Glomerular endothelial cell (primary cell): ENCODE measurements at places on chromosomes 4 and X. TPM values are rescaled to one million over a fixed set of nuclear protein-coding genes. Genes with fewer than 3 reads are reported as not detected.

The FAM193A gene
- total RNA-seq, result 20.8 and 26.1 TPM in 2 replicates

The ABCE1 gene
- 120 and 123 TPM in 2 replicates for total RNA-seq

The TXK gene
- total RNA-seq, result 0.18 and 0.87 TPM in 2 replicates

The NKX3-2 gene
- total RNA-seq, result not detected in 2 replicates

The MAGED1 gene
- total RNA-seq, result 215 and 249 TPM in 2 replicates

The NEXMIF gene
- under 0.01 TPM in 1 of 2 replicates, not detected in the other for total RNA-seq

The CLDN22 gene
- total RNA-seq, result not detected in 2 replicates

The TMEM47 gene
- 25.0 and 25.2 TPM in 2 replicates for total RNA-seq

DNA sequence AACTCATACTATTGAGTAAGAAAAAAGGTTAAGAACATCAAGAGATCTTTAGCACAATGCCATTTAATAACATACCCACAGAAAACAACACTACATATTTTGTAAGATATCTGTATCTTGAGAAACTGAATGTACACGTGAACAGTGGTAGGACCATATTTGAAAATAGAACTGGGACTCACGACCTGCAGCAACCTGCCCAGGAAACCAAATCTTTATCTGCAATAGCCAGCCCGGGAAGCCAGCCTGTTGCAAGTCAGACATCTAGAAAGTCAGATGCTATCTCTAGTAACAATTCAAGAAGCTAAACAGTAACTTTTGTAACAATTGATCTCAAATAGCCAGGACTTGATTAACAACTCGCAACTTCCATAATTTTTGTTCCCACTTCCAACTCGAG, 52.6 kb upstream of the SOD3 start:
- no peak for DNase-seq

- no peak for DNase-seq
Observed at GRCh38 chr4:82044141-82044993, 329.4 kb downstream of the HNRNPD start.

- DNase-seq, result no peak
Observed at GRCh38 chr4:9929111-9929510, 92.2 kb downstream of the SLC2A9 start.

DNA sequence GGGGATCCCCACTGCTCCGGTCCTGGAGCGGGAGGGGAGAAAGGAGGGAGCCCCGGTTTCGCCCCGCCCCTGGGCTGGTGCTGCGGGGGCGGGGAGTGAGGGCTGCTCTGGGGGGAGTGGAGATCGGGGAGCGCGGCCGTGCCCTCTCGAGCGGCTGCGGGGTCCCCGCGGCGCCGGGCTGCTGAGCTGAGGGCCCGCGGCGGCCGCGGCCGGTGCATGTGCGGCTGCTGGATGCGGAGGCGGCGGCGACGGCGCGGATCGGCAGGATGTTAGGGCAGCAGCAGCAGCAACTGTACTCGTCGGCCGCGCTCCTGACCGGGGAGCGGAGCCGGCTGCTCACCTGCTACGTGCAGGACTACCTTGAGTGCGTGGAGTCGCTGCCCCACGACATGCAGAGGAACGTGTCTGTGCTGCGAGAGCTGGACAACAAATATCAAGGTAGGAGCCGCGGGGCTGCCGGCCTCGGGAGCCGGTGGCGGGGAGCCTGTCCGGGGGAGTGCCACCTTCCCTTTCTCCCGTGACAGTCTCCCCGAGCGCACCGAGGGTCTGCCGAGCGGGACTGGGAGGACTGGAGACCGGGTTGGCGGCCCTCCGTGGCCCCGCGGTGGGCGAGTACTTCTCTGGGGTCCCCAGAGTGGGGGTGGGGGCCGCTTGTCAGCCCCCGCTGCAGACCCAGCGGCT, at the start of gene ING2:
Gene ING2 (plus strand): TSS at position 129 of the 681 bp plus-strand sequence. CDS start 138 bp downstream, at position 267.
- DNase-seq, result no peak

DNA sequence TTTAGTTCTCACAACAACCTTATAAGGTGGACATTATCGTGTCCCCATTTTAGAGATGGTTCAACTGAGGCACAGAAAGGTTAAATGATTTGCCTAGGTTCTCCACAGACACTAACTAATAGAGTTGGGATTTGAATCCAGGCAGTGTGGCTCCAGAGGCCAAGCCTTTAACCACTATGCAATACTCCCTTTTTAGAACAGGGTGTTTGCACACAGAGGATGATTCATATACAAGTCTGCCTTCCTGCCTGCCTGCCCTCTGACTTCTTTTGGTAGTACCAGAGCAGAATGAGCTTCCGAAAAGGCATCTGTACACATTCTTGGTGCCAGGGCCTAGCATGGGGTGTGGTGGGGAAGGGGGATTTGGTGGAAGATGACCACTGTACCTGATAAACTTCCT, 150.8 kb upstream of the ARHGEF9 start:
- DNase-seq, result no peak

DNA sequence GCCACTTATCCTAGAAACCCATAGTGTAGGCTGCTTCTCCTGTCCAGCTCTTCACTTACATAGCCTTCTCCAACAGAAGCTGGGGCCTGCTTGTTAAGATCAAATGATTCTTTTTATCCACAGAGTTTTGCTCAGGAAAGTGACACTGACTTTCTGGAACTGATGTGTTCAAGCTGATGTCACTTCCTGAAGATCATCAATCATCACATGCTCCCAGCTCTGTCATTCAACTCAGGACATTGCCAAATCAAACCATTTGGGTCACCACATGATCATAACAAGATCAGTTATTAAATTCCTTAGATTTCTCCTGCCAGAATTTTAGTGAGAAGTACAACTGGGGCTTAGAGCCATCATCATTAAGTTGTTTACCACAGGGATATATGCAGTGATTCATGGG, 39.4 kb downstream of the GLRA3 start:
- no peak for DNase-seq

DNA sequence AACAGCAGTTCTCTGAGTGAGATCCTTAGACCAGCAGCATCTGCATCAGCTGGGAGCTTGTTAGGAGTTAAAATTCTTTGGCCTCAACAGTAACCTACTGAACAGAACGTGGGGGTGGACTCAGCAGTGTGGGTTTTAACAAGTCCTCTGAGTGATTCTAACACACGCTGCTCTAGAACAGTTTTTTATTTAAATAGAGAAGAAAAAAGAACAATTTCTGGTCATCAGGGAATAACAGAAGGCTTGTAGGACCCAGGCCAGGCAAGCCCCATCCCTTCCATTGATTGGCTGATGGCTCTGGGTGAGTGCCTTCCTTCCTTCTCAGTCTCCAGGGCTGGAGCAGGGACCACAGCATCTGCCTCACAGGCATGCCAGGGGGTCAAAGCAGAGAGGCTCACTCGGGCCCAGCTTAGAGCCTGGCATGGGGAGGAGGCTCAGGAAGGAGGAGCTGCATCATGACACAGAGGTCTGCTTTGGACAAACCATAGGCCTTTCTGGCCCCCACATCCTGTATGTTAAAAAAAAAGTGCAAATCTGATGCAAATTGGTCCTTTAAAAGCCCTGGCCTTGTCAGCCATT, 56.7 kb downstream of the JAKMIP1 start:
- DNase-seq, result no peak

GRCh38 chrX:3161681-3162080, 120.4 kb downstream of the ARSF start:
- no peak for DNase-seq

- DNase-seq, result no peak
Observed at GRCh38 chrX:34848281-34848680, 94.3 kb upstream of the FAM47B start.

GRCh38 chrX:121864561-121864960, 817.2 kb downstream of the GLUD2 start:
- DNase-seq, result no peak

- no peak for DNase-seq
Observed at GRCh38 chr4:163171590-163171989, 4.9 kb upstream of the NAF1 start.

- peak; percentile 23 for DNase-seq
Observed at GRCh38 chr4:95155759-95156451, 392.9 kb downstream of the UNC5C start.

GRCh38 chr4:35493977-35494376, 750.3 kb downstream of the ARAP2 start:
- DNase-seq, result no peak

GRCh38 chr4:160450876-160451275, 1348.0 kb downstream of the RAPGEF2 start:
- no peak for DNase-seq

DNA sequence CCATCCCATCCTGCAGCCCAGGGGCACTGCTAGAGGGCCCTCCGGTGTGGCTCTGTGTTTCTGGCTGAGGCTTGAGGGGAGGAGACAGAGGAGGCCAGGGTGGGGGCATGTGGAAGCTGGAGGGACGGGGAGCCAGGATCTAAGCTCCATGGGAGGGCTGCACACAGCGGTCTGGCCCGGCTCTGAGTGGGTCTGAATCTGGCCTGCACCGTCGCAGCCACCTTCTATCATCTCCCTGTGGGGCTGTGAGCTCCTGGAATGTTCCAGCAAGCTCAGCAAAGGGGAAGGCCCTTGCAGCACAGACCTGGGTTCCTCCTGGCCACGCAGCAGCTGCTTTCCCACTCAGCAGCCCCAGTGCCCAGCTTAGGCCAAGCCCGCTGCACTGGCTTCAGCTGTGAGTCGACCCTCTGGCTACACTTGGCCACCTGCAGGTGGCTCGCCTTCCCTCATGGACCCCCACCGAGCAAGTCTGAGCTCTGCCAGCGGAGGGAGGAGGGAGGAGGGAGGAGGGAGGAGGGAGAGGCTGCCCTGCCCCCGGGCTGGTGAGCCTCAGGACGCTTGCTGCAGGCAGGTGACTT, 5.3 kb downstream of the NKX1-1 start:
- DNase-seq, result no peak

DNA sequence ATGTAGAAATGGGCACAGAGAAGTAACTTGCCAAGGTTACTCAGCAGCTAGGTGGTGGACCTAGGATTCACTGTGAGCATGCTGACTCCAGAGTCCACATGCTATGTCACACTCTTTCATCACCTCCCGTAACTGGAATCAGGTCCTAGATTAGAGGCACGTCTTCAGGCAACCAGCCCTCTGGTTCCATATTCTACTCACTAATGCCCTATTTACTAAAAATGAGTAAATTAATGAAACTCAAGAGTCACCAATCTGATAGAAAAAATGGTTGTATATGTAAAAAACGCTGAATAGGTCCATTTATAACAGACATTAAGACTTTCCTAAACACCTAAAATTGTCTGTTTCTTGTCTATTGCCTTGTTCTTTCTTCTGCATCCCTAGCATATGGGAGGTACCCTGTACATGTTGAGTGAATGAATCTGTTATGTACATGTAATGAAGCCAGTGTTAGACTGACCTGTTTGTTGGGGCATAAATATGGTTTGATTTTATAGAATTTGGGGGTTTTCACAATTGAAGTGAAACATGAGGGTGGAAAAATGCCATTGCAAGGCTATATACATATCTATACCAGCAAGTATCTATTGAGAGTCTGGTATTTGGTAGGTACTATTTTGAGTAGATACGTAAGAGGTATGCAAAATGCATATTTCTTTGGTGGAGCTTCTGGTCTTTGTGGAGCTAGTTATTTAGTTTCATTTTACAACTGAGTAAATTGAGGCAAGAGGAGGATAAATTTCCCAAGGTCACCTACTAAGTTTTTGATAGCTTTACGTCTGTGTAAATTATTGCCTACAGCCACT, 7.5 kb upstream of the RUFY3 start:
- DNase-seq, result no peak

DNA sequence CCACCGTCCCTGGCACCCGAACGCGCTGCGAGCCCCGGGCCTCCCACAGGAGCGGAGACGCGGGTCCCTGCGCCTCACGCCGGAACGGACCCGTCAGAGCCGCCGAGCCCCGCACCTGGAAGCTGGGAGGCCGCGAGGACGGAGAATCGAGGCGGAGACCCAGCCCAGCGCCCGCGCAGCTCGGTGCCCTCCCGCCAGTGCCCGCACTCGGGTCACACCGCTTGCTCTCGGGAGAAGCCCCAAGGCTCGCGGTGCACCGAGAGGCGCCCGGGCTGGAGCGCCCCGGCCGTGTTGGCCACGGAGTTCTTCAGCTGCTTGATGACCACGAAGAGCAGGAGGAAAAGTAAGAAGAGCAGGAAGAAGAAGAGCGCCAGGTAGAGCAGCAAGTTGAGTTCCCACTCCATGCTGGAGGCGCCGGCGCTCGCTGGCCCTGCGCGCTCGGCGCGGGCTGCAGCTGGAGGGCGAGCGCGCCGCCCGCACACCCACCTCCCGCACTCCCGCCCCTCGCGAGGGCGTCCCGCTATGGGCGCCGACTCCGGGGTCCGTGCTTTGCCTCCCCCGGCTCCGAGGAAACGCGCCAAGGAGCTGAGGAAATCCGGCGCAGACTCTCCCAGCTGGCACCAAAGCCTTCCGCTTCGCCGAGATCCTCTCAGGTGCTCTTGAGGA, at the start of gene SMIM43:
Gene SMIM43 (minus strand): TSS at position 463 of the 666 bp plus-strand sequence. CDS start 59 bp downstream, at position 404.
- DNase-seq, result no peak

DNA sequence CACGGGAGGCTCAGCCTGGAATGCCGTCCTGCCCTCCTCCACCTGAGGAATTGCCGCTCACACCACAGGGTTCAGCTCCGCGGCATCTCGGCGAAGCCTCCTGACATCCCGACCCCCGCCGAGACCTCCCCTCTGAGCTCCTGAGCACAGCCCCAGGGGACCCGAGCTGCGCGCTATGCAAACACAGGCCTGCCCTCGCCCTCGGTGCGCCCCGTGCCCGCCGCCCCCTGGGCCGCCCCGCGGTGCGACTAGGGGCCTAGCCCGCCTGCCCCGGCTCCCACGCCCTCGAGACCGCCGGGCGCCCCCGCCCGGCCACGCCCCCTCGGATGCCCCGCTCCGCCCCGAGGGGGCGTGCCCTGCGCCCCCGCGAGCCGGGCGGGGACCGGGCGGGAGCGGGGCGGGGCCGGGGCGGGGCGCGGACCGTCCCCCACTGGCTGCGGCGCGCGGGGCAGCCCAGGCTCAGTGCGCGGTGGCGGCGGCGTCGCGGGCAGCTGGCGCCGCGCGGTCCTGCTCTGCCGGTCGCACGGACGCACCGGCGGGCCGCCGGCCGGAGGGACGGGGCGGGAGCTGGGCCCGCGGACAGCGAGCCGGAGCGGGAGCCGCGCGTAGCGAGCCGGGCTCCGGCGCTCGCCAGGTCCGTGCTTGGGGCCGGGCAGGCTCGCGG, at the start of gene FGFR3:
Gene FGFR3 (plus strand): TSS at position 462 of the 664 bp plus-strand sequence. CDS start 642 bp downstream, outside the sequence.
- DNase-seq, result no peak

- no peak for DNase-seq
Observed at GRCh38 chr4:135838889-135839288, 1637.3 kb upstream of the PABPC4L start.

- no peak for DNase-seq
Observed at GRCh38 chrX:56812515-56813105, 83.6 kb downstream of the NBDY start.

DNA sequence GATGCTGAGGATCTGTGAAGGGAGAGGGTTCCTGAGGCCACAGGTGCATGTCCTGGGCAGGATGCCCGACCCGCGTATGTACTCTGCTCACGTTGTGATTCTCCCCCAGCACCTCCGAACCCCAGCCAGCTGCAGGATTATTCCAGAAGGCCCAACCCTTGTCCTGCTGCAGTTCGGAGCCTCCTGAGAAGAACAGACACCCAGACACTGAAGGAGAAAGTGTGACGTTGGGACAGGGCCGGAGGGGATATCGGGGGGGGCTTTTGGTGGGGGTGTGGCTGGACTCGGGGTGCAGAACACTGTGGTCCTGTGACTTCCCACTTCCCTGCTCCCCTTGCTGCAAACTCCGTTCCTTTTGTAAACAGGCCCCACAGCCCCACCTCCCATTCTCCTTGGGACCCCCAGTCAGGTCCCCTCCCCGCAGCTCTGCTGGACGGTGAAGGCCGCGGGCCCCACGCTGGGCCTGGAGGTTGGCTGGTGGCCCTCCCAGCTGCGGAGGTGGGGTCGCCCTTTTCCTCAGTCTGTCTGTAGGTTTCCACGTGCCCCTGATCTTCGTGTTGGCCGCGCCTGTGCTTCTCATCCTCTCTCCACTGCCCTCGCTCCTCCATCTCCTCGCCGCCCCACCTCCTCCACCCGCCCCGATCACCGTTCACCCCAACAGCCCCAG, 83.0 kb upstream of the ADRA2C start:
- DNase-seq, result no peak
